ENCODE measurements at places on chromosomes 1 and 21. TPM values are rescaled to one million over a fixed set of nuclear protein-coding genes. Genes with fewer than 3 reads are reported as not detected.

DNA sequence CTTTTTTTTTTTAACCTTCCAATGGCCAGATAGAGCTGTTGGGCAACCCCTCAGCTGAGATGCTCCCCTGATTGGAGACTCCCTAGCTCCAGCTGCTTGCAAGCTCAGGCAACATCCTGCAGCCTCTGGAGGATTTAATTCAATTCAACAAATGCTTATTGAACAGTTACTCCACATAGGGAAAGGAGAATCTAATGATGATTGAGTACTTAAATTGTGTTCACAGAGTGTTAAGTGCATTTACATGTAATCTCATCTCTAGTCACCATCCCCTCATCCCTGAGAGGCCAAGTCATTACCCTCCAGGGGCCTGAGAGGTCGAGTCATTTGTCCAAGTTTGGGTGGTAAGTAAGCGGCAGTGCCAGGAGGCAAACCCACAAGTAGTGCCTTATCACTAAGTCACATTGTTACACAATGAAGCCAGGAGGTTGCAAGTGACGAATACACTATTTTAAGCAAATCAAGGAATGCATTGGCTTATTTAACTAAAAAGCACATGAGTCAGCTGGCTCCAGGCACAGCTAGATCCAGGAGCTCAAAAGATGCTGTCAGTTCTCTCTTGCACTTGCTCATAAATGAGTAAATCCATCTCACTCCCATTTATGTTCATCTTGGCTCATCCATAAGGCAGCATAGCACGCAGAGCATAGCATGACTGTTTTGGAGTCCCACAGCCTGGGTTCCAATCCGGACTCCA lies 64.3 kb downstream of the OPTC start:
- DNase-seq, result peak; percentile 52

DNA sequence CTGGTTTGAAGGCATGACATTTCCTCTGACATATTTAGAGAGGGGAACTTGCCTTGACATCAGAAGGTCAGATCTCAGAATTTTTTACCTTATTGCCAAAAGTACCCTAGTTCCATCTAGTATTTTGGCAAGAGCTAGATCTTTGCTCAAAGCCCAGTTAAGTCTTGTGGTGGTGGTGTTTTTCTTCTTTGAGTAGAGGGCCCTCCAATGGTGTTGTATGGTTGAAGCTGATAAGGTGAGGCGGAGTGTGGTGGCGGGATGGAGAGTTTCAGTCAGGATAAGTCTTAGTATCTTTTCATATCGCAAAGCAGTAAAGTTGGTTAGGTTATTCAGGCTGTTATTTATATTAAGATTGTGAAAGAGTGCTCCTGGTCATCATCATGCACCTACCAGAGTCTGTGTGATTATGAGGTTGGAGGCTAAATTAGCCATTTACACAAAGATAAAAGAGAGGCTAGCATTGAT lies 20.1 kb upstream of the MACF1 start:
- DNase-seq, result no peak

DNA sequence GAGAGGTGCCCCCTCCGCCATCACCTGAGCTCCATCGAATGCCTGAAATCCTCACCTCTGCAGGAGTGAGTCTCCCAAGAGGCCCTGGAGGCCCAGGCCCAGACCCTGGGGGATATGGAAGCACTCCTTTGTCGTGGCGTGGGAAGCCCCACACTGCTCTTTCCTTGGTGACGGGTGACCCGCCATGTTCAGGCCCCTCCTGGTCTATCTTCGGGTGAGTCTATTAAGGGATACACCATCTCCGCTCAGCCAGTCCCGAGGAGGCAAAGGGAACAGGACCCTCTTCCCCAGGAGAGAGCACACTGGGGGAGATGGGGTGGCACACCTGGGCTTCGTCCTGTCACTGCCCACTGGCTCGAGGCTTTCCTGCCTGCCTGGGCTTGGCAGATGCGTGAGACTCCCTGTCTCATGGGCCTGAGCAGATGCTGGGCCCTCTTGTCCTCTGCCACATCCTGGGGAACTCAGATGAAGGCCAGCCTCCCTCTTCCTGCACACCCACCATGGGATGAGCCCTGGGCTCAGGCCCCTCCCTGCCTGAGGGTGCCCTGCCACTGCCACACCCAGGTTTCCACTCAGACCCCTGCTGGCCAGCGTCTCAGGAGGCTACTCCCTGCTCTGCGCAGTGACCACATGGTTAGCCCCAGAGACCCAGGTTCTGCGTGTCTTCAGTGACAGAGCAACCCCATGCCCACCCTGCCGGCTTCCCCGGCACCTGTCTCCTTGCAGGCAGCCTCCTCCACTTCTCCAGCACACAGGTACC lies 3.8 kb upstream of the NPHP4 start:
- no peak for DNase-seq

PGLYRP4 gene
- 4.3 TPM for total RNA-seq

Measured in skin of body (tissue), 3 donors.